Small intestine (tissue), 16 donors: ENCODE measurements at places on chromosomes 13 and 19. TPM values are rescaled to one million over a fixed set of nuclear protein-coding genes. Genes with fewer than 3 reads are reported as not detected.

- H3K27ac ChIP-seq, result no peak overlapping the region
- DNase-seq, result no peak
- peaks cover 4% of the 10 kb centered on the region for H3K4me1 ChIP-seq
- no peaks in the 10 kb centered on the region for H3K27me3 ChIP-seq
- peaks cover 23% of the 10 kb centered on the region for H3K36me3 ChIP-seq
- H3K4me3 ChIP-seq, result no peak overlapping the region
Measured at GRCh38 chr19:41328842-41329225, 18.9 kb downstream of the CCDC97 start.

DNA sequence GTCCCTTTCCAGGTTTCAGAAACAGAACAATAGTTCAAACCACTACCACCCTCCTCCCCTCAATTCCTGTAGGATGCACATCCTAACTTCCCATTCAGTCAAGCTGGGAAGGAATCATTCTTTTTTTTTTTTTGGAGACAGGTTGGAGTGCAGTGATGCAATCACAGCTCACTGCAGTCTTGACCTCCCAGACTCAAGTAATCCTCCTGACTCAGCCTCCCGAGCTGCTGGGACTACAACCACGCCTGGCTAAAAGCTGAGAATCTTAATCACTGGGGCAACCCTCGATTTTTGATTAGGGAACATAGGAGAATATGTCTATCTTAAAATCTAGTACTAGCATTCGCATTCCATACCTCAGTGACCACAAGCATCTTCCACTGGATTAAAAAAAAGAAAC is 146.2 kb downstream of the ABCC4 start:
- no peak overlapping the region for H3K4me3 ChIP-seq
- H3K4me1 ChIP-seq, result no peaks in the 10 kb centered on the region
- DNase-seq, result no peak
- H3K27me3 ChIP-seq, result no peaks in the 10 kb centered on the region

GRCh38 chr13:110431425-110432294 is 124.6 kb downstream of the COL4A2 start:
- H3K36me3 ChIP-seq, result no peaks in the 10 kb centered on the region
- no peak overlapping the region for H3K27ac ChIP-seq
- no peaks in the 10 kb centered on the region for H3K27me3 ChIP-seq
- no peaks in the 10 kb centered on the region for H3K4me1 ChIP-seq
- H3K4me3 ChIP-seq, result no peak overlapping the region

DNA sequence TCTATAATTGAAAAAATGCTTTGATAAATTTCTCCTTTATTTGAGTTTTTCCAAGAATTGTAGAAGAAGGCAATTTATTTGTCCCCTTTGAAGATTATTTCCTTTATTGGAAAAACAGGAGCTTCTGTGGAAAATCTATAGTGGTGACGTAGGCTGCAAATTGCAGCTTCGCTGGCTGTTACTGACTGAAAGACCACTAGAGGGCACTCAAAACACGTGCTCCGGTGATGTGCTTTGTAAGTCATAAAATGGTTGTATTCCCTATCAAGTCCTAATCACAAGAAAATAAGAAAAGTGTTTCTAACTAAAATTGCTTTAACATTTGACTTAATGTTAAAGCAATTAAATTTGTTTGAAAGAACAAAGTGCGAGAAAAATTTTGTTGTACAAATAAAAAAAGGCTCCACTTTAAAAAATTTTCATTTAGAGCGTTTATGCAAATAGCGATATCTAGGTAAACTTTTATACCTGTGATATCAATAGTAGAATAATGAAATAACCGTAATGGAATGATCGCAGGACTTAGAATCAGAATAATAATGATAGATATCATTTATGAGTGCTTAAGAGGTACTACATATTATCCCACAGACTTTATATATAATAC is 638.2 kb upstream of the SPRY2 start:
- H3K27ac ChIP-seq, result no peak overlapping the region
- H3K4me1 ChIP-seq, result no peaks in the 10 kb centered on the region
- H3K27me3 ChIP-seq, result no peaks in the 10 kb centered on the region
- H3K4me3 ChIP-seq, result no peak overlapping the region

DNA sequence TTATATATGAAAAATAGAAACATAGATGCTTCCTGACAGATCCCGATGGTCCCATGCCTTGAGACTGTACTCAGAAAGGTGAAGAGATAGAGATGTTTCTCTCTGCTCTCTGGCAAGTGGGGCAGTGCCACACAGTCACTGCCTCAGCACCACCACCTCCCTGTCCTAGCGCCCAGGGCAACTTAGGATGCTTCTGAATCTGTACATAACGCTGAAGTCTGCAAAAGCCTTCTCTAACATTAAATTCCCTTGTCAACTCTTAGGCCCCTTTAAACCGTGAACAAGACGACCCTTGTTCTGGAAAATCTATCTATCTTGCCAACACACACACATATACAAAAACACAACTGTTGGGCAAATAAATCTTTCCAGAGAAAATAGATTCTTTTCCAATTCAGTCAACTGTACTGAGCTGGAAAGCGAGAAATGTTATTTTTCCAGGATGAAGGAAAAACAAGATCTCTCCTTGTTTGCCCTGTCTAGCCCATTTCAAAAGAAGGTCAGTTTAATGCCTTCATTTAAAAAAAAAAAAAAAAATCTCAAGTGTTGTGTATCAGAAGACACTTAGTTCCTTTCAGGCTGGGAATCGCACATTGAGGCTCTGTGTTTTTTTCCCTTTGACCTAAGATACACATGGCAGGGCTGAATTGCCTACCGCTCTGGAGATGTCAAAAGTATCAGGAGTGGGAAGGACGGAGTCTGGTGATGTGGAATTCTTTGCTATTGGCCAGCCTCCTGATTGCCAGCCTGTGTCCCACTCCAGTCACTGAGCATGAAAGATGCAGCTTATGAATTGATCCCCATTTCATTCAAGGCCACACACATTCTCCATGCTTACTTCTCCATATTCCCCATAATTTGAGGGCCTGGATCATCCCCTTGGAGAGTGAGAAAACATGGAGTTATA is 241.4 kb downstream of the LACC1 start:
- no peak overlapping the region for H3K27ac ChIP-seq
- H3K36me3 ChIP-seq, result no peaks in the 10 kb centered on the region
- peaks cover 5% of the 10 kb centered on the region for H3K4me1 ChIP-seq
- H3K27me3 ChIP-seq, result no peaks in the 10 kb centered on the region

GRCh38 chr13:45092663-45093062 is 27.6 kb upstream of the GTF2F2 start:
- no peak for DNase-seq
- no peak overlapping the region for H3K27ac ChIP-seq

GRCh38 chr13:97030705-97031452 is 36.6 kb upstream of the OXGR1 start:
- peak; percentile 44 for DNase-seq
- no peak overlapping the region for H3K27ac ChIP-seq
- H3K4me3 ChIP-seq, result no peak overlapping the region
- H3K27me3 ChIP-seq, result no peaks in the 10 kb centered on the region
- H3K4me1 ChIP-seq, result no peaks in the 10 kb centered on the region

DNA sequence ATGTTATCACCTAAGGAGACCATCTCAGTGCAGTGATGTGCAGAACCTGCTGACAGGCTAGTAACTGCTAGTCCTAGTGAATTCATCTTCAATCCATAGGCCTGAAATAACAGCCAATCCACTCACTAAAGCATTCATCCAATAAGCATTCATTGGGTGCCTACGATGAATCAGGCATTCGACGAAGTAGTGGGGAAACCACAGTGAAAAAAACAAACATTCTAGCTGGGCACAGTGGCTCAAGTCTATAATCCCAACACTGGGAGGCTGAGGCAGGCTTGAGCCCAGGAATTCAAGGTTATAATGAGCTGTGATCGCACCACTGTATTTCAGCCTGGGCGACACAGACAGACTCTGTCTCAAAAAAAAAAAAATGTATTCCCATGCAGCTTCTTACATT is 135.6 kb downstream of the RNF17 start:
- H3K4me3 ChIP-seq, result no peak overlapping the region
- DNase-seq, result no peak
- H3K36me3 ChIP-seq, result peaks cover 6% of the 10 kb centered on the region
- H3K27ac ChIP-seq, result no peak overlapping the region

- no peak overlapping the region for H3K27ac ChIP-seq
- no peaks in the 10 kb centered on the region for H3K27me3 ChIP-seq
- H3K36me3 ChIP-seq, result no peaks in the 10 kb centered on the region
- no peak for DNase-seq
- H3K4me1 ChIP-seq, result peaks cover 8% of the 10 kb centered on the region
Measured at GRCh38 chr13:91358387-91358782, 10.9 kb downstream of the MIR17HG start.

- no peaks in the 10 kb centered on the region for H3K4me1 ChIP-seq
- H3K36me3 ChIP-seq, result no peaks in the 10 kb centered on the region
- no peak overlapping the region for H3K4me3 ChIP-seq
- DNase-seq, result no peak
- H3K27me3 ChIP-seq, result no peaks in the 10 kb centered on the region
Measured at GRCh38 chr13:85419611-85420010, 379.6 kb downstream of the SLITRK6 start.

GRCh38 chr19:6735181-6735911 is 2.0 kb downstream of the GPR108 start:
- no peak overlapping the region for H3K4me3 ChIP-seq
- DNase-seq, result no peak
- H3K36me3 ChIP-seq, result no peaks in the 10 kb centered on the region
- H3K27ac ChIP-seq, result peak overlapping the region; percentile 96
- H3K27me3 ChIP-seq, result no peaks in the 10 kb centered on the region

- no peak overlapping the region for H3K27ac ChIP-seq
- H3K27me3 ChIP-seq, result no peaks in the 10 kb centered on the region
- no peaks in the 10 kb centered on the region for H3K4me1 ChIP-seq
Measured at GRCh38 chr13:64884976-64885375, 2345.2 kb downstream of the PCDH9 start.

- no peaks in the 10 kb centered on the region for H3K4me1 ChIP-seq
- no peak overlapping the region for H3K4me3 ChIP-seq
- no peaks in the 10 kb centered on the region for H3K27me3 ChIP-seq
- no peaks in the 10 kb centered on the region for H3K36me3 ChIP-seq
Measured at GRCh38 chr13:113669231-113669754, 2.3 kb downstream of the GRK1 start.

DNA sequence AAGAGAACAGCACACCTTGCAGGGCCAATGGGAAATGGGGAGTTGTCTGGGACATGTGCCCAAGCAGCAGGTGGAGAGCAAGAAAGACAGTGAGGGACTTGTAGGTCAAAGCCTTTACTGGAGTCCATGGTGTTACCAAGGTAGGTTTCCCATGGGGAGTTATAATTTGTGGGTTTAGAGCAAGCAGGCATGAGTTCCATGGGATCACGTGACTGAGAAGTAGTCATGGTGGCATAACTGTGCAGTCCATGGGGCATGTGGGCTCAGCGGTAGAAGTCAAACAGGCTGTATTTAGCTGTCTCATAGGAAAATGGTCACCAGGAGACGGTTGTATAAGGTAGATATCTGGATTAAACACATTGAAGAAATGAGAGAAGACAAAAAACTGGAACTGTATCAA is 715.1 kb downstream of the SLITRK1 start:
- no peaks in the 10 kb centered on the region for H3K27me3 ChIP-seq
- no peak for DNase-seq
- no peak overlapping the region for H3K27ac ChIP-seq

- no peaks in the 10 kb centered on the region for H3K27me3 ChIP-seq
- H3K36me3 ChIP-seq, result no peaks in the 10 kb centered on the region
- no peaks in the 10 kb centered on the region for H3K4me1 ChIP-seq
- peak overlapping the region; percentile 22 for H3K4me3 ChIP-seq
Measured at GRCh38 chr19:56477429-56478338, 539 bp upstream of the ZNF667 start.

DNA sequence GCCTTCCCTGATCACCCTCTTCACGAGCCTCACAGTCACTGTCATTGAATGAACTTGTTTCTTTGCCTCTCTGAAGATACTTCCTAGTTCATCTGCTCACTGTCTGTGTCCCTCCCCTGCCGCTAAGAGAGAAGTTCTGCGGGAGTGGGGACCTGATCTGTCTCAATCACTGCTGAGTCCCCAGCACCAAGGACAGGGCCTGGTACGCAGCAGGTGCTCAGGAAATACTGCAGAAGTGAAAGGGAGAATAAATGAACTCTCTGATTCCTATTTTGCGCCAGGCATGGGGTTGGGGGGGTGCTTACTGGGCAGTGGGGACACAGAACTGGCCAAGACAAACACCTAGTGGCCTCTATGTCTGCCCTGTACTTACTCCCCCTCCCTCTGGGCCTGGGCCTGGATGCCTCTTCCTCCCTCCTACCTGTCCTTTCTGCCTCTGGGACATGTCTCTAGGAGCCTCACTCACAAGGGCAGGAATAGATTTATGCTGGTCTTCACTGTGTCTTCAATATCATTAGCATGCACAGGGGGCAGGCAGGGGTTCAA is 17.5 kb downstream of the FCGBP start:
- H3K4me3 ChIP-seq, result no peak overlapping the region
- no peaks in the 10 kb centered on the region for H3K27me3 ChIP-seq
- H3K4me1 ChIP-seq, result no peaks in the 10 kb centered on the region
- no peak overlapping the region for H3K27ac ChIP-seq
- DNase-seq, result no peak
- no peaks in the 10 kb centered on the region for H3K36me3 ChIP-seq

DNA sequence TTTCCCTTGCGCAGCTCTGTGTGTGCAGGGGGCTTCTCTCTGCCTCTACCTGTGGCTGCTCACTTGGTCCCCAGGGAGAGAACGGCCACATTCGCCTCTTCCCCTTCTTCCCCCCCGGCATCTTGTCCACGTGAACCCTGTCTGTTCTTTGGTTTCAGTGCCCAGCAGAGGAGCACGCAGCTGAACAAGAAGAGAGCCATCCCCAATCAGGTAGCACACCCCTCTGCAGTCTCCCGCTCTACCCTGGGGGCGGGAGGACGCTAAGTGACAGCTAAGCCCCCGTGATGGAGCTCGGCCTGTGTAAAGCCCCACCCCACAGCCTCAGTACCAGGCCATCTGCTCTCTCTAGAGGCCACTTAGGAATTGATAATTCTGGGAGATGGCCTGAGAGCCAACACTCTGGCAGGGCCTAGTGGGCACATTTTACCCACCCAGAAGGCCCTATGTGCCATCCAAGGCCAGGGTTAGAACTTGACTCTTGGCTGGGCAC is 30.2 kb downstream of the TMED1 start:
- no peaks in the 10 kb centered on the region for H3K27me3 ChIP-seq
- peaks cover 4% of the 10 kb centered on the region for H3K4me1 ChIP-seq
- no peak overlapping the region for H3K27ac ChIP-seq
- no peak for DNase-seq

Gene KLK2
- not detected for polyA plus RNA-seq

Gene POU2F2
- polyA plus RNA-seq, result 2.7 TPM

Gene SPRED3
- polyA plus RNA-seq, result 0.85 TPM

Gene SHISA7
- polyA plus RNA-seq, result not detected

Gene MBD3L2
- not detected for polyA plus RNA-seq
